ENCODE measurements at places on chromosomes 6 and 20.

DNA sequence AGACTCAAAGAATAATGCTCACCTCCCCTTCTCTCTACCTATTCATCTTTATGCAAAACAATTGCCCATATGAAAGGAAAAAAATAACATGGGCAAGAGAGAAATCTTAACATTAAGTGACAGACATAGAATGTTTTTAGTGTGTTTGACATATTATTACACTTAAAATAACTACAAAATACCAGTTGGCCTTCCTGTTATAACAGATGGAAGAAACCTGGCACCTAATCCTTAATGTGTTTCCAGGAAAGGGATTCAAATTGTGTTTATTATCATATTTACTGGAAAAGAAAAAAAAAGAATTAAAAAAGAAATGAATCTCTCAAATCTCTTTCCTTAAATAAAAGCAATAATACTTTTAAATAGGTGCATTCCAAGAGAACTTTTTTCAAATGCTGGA is 158.6 kb downstream of the LAMP5 start:
- DNase-seq = no peak

GRCh38 chr6:160417146-160417545 is 69.0 kb downstream of the SLC22A3 start:
- DNase-seq = no peak

DNA sequence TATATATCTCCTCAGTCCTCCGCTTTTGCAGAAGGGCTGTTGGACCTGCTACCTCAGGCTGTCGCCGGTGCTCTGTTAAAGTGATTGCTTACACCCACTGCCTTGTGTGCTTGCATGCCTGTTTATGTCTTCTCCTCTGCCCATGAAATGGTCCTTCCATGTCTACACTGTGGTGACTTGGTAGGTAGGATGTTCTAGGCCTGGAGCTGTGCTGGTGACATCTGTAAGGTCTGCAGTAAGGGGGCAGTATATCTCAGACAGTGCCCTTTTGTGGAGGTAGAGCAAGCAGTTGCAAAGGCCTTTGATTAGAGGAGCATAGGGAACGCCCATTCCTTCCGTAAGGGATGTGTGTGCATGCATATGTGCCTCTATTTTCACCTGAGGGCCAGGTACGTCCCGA is 40.3 kb downstream of the VAPB start:
- no peak for DNase-seq

DNA sequence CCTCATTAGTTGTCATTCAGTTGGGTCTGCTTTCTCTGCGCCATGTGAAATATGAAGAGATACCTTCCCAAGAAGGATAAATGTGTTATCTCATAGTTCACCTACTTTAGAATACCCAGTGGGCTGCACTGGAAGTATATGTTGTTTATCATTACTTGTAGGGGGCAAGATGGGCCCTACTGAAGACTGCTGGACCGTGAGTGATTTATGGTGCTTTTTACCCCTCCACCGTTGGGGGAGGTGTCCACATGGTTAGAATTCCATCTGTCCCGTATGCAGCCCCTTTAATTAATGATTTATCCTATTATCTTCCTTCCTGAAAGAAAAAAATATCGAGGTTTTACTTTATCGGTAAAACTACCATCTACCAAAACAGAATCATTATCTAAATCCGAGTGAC is 97.0 kb downstream of the TSHZ2 start:
- no peak for DNase-seq

DNA sequence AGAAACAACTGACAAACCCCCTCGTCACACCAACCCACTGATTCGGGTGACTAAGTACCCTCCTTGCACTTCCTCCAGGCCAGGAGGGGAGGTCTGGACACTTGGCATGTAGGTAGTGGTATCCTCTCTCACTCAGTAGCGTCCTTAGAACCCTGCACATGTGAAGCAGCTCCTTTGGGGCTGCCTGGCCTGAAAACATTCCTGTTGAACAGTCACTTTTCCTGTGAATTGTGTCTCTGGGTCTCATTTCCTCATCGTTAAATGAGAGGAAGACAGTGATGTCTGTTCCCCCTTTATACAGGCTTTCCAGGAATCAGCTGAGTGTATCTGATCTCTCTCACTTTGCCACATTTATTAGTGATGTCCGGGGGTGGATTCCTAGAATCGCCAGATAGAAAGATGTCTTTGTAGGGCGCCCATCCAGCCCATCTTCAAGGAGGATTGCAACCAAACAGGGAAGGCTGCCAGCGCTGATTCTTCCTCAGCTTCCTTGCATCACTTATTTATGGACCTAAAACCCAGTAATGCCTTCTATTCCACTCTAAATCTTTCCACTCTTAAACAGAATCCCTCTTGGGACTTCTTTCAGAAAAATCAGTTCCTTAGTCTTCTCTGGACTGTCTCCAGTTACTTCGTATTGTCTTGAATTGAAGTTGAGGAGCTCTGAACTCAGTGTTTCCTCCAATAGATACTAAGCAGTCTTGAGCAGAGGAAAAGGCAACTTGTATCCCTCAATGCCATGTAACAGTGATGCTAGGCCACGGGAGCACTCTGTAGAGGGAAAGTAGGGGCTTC is 9.4 kb upstream of the POPDC3 start:
- DNase-seq = no peak

DNA sequence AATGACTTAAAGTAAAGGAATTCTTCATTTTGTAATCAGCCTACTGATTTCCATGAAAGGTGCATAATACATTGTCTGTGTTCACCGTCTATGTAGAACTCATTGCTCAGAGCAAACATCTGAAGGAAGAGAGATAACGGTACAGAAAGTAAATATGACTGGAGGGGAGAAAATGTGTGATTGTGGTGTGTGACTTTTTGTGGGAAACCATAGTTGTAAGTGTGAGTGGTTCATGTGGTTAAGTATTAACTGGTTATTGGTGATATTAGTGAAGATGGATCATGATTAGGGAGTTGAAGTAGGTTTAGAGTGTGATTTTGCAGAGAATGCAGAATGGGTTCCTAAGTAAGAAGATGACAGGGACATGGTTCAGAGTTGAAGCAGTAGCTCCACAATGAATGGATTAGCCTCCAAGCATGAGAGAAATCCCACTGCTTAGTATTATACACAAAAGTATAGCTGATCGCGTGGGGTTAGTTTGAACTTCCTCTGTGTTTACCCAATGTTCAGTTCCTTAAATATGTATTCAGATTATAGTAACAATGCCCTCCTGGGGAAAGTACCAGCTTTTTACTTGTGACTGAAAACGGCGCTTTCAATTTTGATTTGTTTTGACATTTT is 368.9 kb downstream of the UTRN start:
- no peak for DNase-seq

- no peak for DNase-seq
Observed at GRCh38 chr6:100627911-100628758, 163.4 kb upstream of the SIM1 start.

- no peak for DNase-seq
Observed at GRCh38 chr20:38863024-38863851, 57.7 kb downstream of the PPP1R16B start.

DNA sequence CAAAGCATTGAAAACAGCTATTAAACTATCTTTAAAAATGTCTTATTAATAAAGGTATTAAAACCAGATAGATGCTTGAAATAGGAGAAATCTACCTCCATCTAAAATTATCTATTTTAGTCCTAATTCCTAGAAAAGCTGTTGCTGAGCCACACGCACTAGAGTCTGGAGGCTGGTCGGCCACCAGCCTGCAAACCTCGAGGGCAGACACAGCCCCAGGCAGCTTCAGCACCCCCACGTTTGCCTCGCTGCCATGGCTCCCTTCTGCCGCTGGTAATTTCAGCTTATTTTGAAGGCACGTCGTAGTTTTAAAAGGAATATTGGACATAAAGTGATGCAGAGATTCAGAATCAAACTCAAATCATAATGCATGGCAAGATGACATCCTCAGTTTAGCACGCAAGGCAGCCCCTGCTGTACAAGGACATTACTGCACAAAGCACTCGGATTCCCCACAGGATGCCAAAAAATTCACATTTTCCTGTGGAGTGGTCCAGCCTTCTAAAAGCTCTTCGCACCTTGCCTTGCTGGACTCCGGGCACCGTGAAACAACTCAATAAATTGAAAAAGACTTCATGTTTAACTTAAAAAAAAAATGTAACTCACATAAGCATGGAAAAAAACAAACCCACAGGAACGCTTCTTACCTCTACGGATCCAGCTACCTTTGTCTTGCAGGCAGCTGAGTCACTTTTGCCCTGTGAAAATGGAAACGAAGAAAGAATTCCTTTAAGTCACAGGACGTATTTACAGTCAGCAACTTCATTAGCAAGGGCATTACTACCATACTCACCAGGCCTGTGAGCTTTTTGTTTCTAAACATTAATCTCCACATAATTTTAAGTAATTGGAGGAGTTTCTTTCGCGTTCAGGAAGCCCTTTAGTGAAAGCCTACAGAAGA is 143.4 kb upstream of the RPS6KA2 start:
- DNase-seq = no peak

DNA sequence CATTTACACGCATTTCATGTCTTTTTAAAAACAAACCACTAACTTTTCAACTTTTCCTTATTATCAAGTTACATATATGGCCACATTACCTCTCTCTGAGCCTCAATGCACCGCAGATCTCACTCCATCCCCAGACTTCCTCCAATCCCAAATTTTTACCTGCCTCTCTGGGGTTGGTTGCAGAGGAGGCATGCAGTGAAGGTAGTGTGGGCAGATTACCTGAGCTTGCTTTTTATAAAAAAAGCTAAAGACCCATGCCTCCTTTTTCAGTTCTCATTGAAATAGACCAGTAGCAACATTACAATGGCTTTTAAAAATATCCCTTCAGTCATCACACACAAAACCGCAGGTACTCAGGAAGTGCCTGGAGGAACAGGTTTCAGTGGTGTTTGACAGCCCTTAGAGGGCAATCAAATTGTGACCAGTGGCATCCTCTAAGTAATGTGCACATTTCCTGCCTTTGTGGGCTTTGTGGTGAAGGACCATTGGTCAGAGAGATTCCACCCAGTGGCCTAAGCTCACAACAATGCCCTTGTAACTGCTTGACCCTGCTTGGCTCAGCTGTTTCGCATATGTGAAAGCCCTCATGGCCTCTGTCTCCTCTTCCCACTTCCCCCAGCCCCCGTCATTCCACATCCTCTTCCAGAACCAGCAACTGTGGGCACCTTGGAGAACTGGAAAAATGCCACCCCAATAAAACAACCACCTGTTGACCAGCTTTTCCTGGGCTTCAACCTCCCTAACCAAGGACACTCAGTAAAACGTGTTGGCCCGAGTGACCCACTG is 30.2 kb upstream of the IL17A start:
- no peak for DNase-seq

DNA sequence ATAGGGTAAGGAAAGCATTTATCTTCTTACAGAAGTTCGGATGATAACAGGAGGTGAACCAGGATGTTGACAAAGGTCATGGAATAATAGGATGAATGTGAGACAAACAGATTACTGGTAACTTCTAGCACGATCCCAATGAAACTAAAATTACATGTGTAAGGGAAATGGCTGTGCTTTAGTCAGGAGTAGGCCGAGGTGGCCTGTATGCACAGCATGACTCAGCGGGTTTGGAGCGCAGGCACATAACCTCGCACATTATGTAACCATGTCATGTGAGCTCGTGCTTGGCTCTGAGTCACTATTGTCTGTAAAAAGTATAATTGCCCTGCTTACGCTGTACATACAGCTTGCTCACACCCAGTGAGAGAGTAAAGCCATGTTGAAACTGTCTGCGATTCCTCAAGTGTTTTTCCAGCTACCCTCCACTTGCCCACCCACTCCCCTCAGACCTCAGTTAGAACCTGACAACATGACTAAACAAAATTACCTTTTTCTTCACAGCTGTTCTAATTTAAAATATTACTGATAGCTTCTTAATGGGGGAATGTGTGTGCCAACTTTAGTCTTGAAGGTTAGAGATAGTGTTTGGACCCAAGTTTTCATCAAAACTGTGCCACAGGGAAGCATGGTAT is 8.2 kb downstream of the CYB5R4 start:
- DNase-seq = no peak

DNA sequence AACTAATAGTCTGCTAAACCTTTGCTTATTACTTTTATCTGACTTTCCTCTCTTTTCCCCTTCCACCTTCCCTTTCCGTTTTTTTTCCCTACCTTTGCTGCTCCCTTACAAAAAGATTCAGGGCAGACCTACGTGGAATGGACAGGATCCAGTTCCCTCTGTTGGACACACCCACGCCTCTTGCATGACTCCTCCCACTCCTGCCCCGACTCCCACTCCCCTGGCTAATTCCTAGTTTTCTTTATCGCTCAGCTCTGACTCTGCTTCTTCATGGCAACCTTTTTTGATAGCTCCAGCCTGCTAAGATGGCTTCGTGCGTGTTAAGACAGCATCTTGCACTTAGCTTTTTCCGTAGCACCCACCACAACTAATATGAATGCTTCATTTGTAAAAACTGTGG is 715.6 kb upstream of the NRSN1 start:
- DNase-seq = no peak

All from body of pancreas (tissue), 4 donors.